CD4-positive, alpha-beta T cell treated with Interleukin-4 for 1 hour (primary cell): ENCODE measurements at places on chromosomes 5 and 9.

DNA sequence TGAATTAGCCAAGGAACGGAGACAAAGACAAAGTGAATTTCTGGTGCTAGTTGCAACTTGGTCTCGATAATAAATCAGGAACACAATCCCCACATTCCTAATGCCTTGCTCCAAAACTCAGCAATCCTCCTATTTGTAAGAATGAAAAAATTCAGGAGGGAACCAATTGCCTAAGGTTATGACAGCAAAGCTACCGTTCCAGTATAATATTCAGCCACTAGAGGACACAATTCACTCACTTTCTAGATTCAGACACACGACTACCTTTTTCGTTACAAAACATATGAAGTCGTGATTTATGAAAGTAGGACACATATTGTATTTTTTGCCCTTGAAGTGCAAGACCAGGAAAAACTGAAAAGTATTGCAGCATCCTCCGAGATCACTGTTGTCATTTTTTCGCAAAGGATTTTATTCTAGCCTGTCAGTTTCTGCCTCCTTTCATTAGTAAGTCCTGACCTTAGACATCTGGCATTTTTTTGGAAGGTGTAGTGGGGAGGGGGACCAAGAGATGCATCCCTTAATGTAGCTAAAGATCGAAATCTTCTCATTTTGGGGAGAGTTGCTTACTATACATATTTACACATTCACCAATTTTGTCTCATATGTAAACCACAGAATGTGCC, 133.1 kb downstream of the DOCK8 start:
- DNase-seq = no peak

- no peak for DNase-seq
These were observed 291.2 kb upstream of the PTPRD start for GRCh38 chr9:10903969-10904368.

- no peak for DNase-seq
These were observed 403.4 kb downstream of the MAN2A1 start for GRCh38 chr5:110092955-110093785.

GRCh38 chr9:114962809-114963208, 32.4 kb upstream of the TNFSF8 start:
- no peak for DNase-seq

GRCh38 chr5:94793113-94793815, 174.8 kb downstream of the SLF1 start:
- peak; percentile 64 for DNase-seq

GRCh38 chr9:126708178-126708577, 94.5 kb downstream of the LMX1B start:
- no peak for DNase-seq

DNA sequence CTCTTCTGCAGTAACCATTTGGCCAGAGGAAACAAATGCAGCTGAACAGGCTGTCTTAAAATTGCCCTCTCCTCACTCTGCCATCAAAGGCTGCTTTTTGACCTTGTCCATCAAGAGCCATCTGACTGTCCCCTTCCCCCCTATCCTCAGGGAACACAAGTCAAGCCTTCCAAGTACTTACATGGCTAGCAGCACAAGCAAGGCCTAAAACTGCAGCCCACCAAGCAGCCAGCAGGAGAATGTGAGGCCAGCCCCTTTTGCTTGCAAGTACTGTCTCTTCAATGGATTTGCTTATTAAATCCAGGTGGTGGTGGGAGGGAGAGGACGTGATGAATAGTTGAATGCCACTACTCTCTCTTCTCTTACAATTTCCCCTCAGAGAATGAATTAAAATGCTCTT, 83.5 kb downstream of the HTR1A start:
- no peak for DNase-seq

DNA sequence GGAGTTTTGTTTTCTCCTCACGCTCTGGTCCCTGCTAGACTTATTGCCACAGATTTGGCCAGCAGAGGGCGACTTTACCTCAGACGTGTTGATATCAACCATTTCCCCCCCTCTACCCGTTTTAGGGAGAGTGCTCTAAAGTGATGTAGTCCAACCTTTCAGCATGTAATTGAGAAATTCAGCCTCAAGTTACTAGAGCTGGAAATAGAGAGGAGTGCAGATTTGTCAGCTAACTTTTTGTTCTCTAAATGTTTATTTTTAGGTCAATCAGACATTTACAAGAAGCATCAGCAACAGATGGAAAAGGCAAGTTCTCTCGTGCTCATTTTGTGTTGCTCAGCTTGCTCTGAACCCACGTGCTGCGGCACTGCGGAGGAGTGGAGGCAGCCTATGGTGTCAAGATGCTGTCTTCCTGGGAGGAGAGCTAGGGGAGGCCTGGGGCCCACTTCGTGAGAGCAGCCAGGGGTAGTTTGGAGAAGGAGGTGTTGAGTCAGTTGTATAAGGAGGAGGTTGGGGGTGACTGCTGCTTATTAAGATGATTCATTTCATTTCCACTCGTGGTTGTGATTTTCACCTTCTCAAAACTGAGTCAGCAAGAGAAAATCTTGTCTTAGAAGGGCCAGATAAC, 53.6 kb downstream of the GPR107 start:
- DNase-seq = peak; percentile 84

DNA sequence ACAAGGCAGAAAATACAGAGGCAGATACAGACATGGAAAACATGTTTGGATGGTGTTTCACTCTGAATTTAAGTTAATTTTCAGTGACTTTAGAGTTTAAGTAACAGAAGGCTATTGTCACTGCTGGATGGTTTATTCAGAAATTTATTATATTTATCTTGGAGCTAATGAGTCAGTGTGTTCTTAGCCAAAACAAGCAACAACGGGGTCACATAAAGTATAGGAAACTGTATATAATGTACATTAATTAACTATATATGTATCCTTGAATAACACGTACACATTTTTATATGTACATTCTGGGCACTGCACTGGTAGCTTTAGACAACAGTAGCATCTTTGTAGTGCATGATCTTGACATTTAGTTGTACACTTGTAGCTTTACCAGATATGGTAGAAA, 30.7 kb downstream of the CYLC2 start:
- DNase-seq = no peak

DNA sequence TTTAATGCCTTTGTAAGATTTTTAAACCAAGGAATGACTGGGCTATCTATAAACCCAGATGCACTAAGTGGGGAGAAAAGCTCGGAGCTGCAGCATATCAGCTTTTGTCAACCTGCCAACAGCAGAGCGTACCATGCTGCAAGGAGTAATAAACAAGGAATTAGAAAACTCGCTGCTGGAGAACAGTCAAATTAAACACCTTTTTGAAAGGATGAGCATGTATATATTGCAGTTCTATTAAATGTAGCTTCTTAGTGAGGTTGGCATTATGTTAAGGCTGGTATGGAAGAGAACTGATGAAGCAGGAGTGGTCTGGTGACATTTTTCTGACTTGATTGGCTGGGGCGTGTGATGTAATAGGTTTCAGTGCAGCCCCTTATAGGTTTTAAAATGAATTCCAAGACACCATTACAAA, 74.7 kb downstream of the PIK3R1 start:
- DNase-seq = no peak

DNA sequence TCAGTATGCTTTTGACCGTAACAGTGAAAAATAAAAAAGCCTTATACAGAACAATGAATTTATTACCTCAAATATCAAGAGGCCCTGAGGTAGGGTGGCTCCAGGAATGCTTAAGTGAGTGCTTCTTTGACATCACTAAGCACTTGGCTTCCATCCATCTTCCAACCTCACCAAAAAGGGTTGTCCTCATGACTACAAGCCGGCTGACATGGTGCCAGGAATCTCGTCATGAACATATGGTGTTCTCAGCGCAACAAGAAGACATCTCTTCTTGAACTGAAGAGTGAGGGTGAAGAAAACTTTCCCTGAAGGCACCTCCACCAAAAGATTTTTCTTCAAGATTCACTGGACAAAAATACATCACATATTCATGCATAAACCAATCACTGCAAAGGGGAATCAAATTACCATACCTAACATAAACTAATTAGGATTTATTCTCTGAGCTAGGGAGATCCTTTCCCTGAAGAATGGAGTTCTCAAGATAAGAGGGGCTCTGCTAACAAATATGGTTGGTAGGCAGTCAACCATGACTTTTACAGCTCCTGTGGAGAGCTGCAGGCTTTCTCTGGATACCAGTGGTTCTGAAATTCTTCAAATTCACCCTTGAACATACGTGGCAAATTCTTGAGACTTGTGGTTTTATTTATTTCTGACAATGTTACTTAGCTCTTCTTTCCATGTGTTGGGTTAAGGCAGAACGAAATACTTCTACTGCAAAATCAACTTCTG, 49.5 kb downstream of the AGXT2 start:
- no peak for DNase-seq

GRCh38 chr5:87121304-87122150, 146.2 kb upstream of the RASA1 start:
- peak; percentile 42 for DNase-seq

DNA sequence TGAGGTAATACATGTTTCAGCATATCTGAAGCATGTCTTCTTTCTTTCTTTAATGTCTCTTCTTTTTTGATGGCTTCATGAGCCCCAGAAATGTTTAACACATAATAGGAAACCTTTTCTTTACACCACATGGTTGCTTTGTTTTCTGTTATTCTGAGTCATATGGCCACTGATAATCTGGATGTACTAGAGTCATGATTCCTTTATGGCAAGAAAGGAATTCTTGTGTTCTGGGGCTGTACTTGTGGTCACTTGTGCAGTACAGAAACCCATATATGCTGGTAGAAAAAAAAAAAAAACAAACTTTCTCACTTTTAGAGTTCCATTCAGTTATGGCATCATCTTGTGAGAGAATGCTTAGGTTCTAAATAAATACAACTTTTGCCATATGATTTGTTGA, 1669.3 kb upstream of the CDH9 start:
- DNase-seq = no peak
